Kidney glomerular epithelial cell (primary cell): ENCODE measurements at places on chromosomes 4 and X.
A peak's percentile ranks its signal among the peaks of the same experiment; 100 is the strongest.

- no peak for DNase-seq
Observed at GRCh38 chr4:95363966-95364365, 184.8 kb downstream of the UNC5C start.

GRCh38 chr4:2478229-2478628 is 9.3 kb downstream of the RNF4 start:
- DNase-seq: no peak

DNA sequence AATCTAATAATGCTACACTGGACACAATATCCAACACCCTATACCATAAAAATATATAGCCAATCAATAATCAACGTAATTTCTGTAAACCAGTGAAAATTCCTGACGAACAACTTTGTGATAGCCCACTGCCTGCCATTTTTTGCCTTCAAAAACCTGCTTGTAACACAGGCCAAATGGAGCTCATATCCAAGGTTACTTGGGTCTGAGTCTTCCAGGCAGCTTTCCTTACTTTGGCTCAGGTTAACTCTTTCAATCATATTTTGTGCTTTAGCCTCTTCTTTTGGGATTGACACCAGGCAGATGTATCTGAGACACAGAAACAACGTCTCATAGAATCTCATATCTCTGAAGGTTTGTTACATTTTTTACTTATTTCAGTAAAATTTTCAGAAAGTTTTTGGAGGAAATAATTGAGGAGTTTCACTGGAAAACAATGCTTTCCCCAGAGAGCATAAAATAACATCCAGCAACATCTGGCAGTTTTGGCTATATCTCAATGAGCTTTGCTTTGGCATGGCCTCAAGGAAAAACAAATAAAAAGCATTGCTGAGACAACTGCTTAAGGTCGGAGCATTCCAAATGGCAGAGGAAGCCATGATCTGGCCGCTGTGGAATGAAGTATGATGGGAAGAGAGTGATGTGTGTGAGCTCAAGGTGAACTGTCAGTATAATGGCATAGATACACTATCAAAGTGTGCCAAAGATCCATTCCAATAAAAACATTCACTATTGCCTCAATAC is 162.9 kb upstream of the SPIN4 start:
- DNase-seq: no peak

DNA sequence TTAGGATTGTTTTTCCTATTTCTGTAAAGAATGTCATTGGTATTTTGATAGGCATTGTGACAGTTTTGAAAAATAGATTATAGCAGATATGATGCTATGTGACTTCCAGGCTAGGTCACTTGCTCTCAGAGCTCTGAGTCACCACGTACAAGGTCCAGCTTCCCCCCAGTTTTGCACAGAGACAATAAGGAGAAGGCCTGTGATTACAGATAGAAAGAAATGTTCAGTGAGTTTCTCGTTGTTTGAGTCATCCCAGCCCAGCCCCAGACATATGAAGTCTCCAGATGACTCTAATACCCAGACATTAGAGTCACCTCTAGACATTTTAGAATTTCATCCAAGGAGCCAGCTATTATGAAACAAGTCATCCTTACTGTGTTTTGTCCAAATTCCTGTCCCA is 57.2 kb downstream of the MFAP3L start:
- peak; percentile 23 for DNase-seq

DNA sequence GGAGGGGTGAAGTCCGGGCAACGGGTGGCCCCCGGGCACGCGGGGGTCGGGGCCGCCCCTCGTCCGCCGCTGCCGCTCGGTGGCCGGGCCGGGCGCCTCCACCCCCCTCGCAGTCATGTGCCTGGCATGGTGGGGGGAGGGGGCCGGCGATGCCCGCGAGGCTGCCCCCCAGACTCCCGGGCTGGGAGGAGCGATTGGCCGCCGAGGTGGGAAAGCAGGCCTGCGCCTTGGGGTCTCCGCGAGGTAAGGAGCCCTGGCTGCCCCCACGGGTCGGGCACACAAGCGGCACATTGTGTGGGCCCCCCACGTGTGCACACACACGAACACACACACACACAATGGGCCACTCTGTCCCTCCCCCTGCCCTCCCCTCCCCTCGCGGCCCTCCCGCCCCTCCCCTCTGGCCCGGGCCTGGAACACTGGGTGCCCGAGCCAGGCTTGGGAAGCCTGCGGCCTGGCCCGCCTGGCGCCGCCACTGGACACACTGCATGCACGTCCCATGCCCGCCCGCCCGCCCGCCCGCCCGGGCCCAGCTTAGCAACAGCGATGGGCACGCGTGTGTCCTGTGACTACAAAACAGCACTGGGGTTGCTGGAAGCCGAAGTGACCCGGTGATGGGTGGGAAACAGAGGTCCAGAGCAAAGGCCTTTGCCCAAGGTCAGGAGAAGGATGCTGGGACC is 1.3 kb downstream of the SLC6A8 start:
- no peak for DNase-seq

DNA sequence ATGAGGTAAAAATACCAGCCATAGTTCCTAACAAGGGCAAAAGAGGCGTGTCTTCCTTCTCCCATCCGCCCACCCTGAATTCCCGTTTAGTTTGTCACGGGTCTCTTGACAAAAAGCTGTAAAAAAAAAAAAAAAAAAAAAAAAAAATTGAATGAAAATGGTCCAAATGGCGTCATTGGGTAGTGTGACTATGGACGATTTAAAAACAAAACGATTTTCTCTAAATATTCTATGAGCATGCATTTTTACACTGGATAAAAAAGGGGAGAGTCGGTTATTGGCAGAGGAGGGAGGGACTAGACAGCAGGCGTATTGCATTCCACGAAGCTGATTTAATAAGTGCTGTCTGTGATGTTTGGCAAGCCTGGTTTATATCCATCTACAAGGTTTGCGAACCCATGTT is at the start of gene FAM133A:
FAM133A (plus strand) TSS at position 338 of the 403 bp plus-strand sequence. CDS start 35,214 bp downstream, outside the sequence.
- DNase-seq: peak; percentile 10

GRCh38 chr4:116453127-116453526 is 632.2 kb downstream of the TRAM1L1 start:
- DNase-seq: no peak

DNA sequence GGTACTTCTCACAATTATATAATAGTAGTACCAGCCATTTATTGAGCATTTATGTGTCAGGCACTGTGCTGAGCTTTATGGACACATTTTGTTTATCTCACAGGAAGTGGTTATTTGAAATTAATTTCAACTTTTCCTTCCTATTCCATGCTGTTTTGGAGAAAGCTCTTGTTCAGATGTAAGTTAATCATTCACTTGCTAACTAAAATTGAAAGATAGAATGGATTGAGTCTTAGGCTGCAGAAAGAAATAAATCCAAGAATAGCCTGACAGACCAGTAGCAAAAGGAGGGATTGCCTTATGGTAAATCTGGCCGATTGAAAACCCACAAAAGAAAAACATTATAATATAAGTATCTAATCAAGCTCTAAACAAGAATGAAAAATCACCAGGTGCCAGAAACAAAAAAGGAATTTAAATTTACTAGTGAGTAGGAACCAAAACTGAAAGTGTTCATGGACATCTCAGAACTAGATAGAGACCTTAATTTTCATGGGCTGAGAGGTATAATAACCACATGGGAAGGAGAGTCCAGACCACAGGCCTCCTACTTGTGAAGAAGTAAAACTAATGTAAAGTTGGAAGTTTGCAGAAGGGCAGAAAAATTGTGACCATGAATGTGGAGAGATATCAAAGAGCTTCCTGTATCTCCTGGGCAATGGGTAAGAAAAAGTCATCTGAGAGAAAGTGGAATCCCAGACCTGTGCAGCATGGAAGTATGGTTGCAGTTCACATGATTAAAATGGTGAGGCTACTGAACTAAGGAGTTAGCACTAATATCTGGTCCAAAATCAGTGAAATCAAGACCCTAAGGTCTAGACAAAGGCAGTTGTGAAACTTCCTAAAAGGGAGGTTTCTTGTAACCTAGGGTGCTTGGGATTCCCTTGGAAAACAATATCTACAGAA is 38.0 kb downstream of the RADX start:
- no peak for DNase-seq

DNA sequence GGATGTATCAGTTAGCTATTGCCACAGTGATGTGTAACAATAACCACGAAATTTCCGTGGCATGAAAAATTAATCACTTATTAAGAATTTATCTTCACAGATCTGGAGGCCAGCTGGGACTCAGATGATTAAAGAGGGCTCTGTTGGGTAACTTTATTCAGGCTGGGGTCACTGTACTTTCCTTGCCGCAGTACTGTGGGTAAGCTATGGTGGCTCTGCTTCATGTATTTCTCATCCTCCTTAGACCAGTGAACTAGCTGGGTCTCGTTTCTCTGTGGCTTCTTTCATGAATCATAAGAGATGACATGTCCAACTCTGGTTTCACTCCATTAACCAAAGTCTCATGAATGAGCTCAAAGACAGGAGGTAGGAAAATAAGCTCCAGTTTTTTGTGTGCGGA is 13.5 kb downstream of the TEX13B start:
- DNase-seq: peak; percentile 4

DNA sequence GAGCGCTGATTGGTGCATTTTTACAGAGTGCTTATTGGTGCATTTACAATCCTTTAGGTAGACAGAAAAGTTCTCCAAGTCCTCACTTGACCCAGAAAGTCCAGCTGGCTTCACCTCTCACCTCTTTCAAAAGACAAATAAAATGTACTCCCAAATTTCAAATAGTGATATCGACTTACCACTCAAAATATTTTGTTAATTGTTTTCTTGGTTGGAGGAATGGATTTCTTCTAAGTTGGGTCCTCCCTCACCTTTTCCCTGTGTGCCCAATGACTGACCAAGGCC is 338.4 kb upstream of the KLF3 start:
- no peak for DNase-seq

GRCh38 chr4:125303821-125304220 is 10.9 kb upstream of the FAT4 start:
- peak; percentile 56 for DNase-seq

DNA sequence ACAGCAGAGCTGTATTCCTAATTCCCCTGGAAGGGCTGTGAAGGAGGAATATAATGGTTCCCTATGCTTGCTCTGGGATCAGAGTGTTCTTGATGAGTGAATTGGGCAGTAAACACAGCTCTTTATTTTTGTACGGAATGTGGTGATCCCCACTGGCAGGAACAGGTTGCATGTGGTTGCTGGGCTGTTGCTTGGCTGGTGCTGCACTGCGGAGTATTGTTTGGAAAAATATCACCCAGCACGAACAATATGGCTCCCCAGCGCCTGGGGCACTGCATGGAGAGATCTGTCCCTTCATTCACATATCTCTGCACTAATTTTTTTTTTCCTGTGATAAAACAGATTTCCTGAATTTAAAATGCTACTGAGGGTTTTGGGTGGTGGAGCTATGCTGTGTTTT is 119.7 kb downstream of the MGST2 start:
- DNase-seq: no peak

DNA sequence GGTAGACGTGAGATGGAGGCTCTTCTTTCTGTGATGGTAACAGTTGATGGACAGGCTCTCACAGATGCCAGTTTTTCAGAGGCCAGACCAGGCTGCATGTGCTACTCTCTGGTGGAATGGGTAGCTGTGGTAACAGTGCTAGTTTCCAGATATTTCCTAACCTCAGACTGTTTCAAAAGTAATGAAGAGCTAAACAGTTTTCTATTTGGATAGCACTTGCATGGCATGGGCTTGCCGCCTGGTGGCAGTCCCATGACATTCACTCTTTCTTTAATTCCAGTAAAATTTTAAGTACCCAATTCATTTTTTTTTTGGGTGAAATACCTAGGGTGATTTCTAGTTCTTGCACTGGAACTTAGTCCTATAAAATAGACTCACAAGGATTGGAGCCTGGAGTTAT is 220.2 kb upstream of the MAD2L1 start:
- no peak for DNase-seq

GRCh38 chr4:28686618-28687017 is 1826.0 kb downstream of the STIM2 start:
- DNase-seq: peak; percentile 2

GRCh38 chrX:8274170-8274569 is 103.1 kb upstream of the VCX2 start:
- DNase-seq: no peak

GRCh38 chr4:168725930-168726329 is 229.1 kb downstream of the PALLD start:
- DNase-seq: no peak

DNA sequence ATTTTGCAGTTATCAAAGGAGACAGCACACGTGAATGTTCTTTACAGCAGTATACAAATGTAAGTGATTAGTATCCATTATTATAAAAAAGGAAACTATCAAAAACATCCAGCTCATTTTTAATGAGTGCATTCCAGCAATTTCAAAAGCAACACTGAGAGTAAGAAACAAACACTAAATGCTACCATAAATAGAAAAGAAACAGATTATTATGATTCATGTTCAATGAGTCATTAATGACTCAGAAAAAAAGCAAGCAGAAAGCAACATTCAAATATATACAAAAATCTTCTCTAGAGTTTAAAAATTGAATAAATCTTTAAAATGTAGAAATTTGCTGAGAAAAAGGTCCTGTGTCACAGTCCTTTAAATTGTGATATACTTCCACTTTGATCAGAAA is 346.5 kb upstream of the FMR1 start:
- DNase-seq: no peak

- DNase-seq: no peak
Observed at GRCh38 chr4:78496021-78496643, 55.4 kb upstream of the ANXA3 start.

- DNase-seq: no peak
Observed at GRCh38 chr4:96037705-96038104, 197.8 kb downstream of the PDHA2 start.

GRCh38 chr4:36351082-36351666 is 69.8 kb downstream of the DTHD1 start:
- DNase-seq: peak; percentile 33

GRCh38 chrX:119518371-119518770 is 46.8 kb downstream of the STEEP1 start:
- no peak for DNase-seq

- DNase-seq: no peak
Observed at GRCh38 chr4:108590776-108591175, 29.6 kb upstream of the RPL34 start.

- DNase-seq: no peak
Observed at GRCh38 chr4:185941461-185941860, 127.5 kb upstream of the TLR3 start.

- DNase-seq: no peak
Observed at GRCh38 chr4:6217716-6218381, 17.5 kb upstream of the JAKMIP1 start.

DNA sequence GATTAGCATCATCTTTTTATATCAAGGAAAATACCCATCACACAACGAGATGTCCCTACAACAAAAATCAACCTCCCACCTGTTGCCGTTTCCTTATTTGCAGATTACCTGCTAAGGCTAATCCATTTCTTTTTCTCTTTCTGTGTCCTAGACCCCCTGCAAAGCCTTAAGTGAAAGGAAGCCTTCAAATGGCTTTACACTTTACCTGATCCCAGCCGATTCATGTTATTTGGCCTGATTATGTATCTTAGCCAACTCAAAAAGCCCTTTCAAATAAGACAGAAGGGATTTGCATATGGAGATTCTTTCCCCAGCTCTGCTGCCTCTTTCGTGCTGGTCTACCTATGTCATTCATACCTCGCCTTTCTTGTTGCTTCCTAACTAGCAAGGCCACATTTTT is 14.4 kb downstream of the ABCG2 start:
- DNase-seq: no peak

- DNase-seq: no peak
Observed at GRCh38 chr4:156962528-156962974, 9.0 kb downstream of the PDGFC start.
